ENCODE measurements at places on chromosomes 13 and 19.

- no peak for DNase-seq
Observed at GRCh38 chr13:106963151-106963550, 395.2 kb upstream of the ARGLU1 start.

GRCh38 chr19:11624069-11624463 lies 26.8 kb downstream of the ZNF627 start:
- DNase-seq = no peak

GRCh38 chr13:40243047-40243446 lies 423.4 kb downstream of the FOXO1 start:
- DNase-seq = no peak

GRCh38 chr19:49636233-49636932 lies 3.6 kb downstream of the RRAS start:
- DNase-seq = no peak

- DNase-seq = no peak
Observed at GRCh38 chr13:65605396-65605795, 1624.7 kb downstream of the PCDH9 start.

DNA sequence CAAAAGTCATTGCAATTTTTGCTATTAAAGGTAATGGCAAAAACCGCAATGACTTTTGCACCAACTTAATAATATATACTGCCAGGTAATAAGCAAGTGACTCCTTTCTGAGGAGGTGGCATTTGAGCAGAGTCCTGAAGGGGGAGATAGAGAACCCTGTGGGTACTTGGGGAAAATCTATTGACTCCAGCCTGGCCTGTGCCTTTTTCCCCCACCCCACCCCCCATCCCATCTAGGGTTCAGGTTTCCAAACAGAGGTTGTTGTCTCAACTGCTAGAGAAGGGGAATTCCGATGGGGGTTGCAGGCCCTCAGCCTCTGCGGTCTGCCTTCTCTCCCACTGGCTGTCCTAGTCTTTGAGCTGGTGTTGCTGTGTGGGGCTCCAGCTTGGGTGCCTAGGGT lies 11.5 kb downstream of the S1PR2 start:
- DNase-seq = no peak

DNA sequence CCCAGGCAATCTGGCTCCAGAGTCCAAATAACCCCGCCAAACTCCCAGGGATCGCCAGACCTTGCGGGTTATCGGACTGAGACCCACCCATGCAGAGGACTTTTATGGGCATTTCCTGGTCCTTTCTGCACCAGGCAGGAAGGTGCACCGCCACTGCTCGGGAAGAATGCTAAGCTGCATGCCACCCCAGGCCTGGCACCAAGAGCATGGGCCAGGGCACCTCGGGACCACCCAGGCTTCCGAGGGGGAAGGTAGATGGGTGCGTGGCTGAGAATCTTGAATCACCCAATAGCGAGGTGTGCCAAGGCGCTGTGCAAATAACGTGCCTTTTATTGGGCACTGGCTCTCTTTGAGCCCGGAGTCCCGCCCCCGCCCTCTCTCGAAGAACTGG lies 422 bp upstream of the ZNF575 start:
- DNase-seq = no peak

DNA sequence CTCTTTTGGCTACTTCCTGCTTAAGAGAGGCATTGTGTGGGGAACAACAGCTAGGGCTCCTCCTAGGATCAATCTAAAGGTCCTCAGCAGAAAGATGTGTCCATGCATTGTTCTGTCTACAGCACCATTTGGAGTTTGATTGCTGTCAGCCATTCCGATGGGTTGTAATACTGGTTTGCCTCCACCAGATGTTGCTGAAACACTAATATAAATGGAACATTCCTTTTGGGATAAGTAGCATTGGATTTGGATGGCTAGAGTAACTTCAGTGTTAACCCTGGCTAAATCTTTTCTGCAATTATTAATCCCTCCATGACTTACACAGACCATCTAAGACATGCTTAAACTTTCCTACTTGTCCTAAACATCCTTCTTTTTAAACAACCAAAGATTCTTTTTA lies 104.2 kb downstream of the TDRD3 start:
- no peak for DNase-seq

- no peak for DNase-seq
Observed at GRCh38 chr19:36008336-36008978, at the start of gene SYNE4. Gene SYNE4, minus strand, starts transcription at chr19:36008813. Its CDS starts 132 bp downstream, at chr19:36008681.

DNA sequence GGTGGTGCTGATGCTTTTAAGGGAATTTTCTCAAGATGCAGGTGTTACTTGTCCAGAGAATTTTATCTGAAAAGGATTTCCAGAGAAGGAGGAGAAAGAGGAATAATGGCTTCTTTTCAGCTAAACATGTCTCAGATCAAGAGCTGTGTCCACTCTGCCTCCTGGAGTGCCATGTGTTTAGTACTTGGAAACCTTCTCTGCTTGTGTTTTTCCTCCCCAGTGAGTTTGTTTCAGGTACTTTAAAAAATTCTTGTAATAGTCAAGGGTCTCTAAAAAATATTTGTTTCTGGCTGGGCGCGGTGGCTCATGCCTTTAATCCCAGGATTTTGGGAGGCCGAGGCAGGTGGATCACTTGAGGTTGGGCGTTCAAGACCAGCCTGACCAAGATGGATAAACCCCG lies 22.7 kb downstream of the ZNF431 start:
- DNase-seq = no peak

DNA sequence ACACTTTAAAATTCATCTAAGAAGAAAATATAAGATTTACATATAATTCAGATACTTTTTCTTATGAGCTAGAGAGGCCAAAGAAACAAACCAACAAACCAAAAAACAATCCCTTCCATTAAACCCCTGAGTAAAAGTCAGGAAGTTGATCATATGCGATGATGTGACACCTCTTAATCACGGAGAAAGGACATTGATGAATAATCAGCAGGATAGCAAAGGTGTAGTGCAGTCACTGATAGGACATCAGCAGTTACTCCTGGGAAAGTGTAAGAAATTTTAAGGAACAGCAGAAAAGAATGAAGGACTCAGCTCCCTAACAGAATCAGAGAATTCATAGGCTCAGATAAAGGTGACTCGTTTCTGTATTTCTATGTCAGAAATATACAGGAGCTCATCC lies 202.4 kb upstream of the EDNRB start:
- DNase-seq = no peak

DNA sequence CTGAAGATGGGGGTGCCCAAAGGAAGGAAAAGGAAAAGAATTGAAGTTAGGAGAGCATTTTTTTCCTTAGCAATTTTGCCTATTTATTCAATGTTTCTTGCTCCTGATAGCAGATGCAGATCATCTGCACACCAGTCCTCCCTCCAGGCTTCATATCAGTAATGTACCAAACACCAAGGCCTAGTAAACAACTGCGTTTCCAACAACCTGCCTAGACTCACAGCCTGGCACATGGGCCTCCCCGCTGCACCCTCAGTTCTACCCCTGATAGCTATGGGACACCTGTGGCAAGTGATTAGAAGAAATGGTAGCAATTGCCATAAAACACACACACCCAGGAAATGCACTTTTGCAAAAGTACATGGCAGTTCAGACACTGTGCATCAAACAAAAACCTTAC lies 30.4 kb upstream of the HMGB1 start:
- DNase-seq = no peak
